T-cell (primary cell): ENCODE measurements at places on chromosomes 16 and 17.

GRCh38 chr17:27266228-27266627 is 27.7 kb upstream of the WSB1 start:
- DNase-seq: no peak

GRCh38 chr17:41018541-41018940 is 8.5 kb downstream of the KRTAP1-5 start:
- DNase-seq: no peak

GRCh38 chr17:62621223-62621622 is 6.2 kb upstream of the MRC2 start:
- no peak for DNase-seq

- no peak for DNase-seq
These were observed 75.9 kb downstream of the CES1 start for GRCh38 chr16:55756963-55757362.

GRCh38 chr16:63943566-63943965 is 1178.3 kb downstream of the CDH11 start:
- DNase-seq: no peak

DNA sequence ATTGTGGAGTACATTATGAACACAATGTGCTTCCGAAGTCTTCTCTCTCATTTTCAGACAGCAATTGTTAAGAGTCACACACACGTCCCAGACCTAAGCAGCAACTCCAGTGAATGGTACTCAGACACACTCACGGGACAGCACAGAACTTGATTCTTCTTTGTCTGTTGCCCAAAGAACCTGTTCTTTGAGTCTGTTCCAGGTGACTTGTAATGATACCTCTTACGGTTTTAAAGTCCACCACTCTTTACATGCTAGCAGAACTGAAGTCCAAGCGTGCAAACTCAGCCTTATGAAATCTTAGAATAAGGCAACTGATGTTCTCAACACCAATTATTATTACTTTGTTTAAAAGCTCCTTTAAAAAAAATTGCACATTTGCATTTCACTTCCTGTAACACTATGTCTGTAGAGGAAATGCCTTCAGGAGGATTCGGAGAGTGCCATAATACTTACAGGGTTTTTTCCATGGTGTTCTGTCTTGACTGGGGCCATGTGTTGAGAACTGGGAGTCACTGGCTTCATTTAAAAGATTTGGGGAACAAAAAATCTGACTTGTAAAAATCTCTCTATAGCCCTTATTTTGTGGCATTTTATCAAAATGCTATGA is 48.1 kb downstream of the MARF1 start:
- no peak for DNase-seq

GRCh38 chr16:4556112-4556511 is at the start of gene C16orf96:
C16orf96 (plus strand) TSS chr16:4556340; CDS start chr16:4556490, 150 bp downstream.
- DNase-seq: no peak

GRCh38 chr17:65794572-65794971 is 233.1 kb upstream of the AXIN2 start:
- no peak for DNase-seq

DNA sequence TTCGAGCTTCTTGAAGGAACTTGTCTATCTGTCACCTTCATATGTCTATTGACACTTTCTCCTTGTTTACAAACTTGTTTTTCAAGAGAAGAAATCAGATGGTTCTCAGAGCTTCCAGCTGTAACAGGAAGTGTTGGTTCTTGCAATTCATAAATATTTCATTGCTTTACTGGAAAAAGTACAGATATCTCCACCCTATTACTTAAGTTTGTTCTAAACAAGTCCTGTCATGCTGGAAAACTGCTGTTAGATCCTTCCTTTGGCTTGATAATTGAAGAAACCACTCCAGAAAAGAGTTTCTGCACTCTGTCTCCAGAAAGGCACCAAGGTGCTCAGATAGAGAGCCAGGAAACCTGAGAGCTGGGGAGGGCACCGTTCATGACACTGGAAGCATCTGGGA is 181.6 kb downstream of the DNAH9 start:
- no peak for DNase-seq

GRCh38 chr17:37521821-37522220 is 32.1 kb downstream of the DUSP14 start:
- DNase-seq: no peak

GRCh38 chr17:47204722-47205418 is 4.3 kb upstream of the MYL4 start:
- DNase-seq: peak; percentile 62

- no peak for DNase-seq
These were observed 199.1 kb downstream of the KATNIP start for GRCh38 chr16:27748868-27749546.

- no peak for DNase-seq
These were observed 51.9 kb downstream of the SHCBP1 start for GRCh38 chr16:46569231-46569735.

GRCh38 chr16:49148410-49148809 is 133.2 kb downstream of the CBLN1 start:
- DNase-seq: no peak

- DNase-seq: no peak
These were observed 28.5 kb downstream of the CRLF3 start for GRCh38 chr17:30796016-30796415.

- DNase-seq: no peak
These were observed 9.2 kb downstream of the KDM6B start for GRCh38 chr17:7843257-7843535.

DNA sequence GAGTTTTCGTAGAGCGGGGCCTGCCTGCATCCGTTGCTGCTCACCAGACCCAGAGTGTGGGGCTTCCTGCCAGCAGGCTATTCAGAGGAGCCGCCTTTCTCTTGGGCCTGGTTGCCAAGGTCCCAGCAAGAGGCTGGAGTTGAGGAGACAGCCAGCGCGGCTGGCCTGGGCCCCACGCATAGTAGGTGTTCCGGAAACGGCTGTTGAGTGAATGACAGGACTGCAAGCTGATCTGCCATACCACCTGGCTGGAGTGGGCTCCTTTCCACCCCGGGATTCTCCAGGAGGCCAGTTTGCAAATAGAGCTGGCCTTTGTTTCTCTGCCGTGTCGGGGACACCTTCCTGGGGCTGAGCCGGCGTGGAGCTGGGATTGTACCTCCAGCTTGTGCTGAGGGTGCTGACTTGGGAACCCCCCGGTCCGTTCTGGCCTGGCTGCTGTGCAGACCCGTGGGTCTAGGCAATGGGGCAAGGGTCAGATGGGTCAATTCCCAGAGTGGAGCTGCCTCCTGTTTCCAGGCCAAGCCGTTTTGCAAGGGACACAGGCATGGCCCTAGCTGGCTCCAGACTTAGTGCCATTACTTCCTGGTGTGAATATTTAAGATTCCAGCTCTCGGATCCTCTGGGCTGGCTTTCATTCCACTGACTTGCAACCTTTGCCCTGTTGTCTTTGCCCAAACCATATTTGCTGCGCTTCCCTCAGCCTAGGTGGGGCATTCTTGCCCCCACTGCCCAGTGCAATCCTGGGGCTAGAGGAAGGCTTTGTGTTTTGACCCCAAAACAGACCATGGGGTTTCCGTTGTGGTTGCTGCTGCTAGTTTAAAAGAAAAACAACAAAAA is 68.8 kb downstream of the CMIP start:
- DNase-seq: no peak

DNA sequence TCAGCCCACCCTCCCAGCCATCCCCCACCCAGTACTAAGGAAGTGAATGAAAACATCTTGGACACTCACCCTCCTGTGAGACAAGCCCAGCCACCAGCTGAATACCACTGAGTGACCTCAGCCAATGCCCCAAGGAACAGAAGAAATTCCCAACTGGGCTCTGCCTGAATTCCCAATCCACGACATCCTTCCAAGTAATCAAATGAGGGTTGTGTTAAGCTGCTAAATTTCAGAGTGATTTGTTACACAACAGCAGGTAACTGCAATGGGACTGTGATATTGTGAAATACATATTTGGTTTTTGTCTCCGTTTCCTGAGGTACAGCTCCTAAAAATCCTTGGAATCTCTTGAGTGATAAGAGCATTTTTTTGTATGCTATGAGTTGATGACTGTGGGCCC is 578.7 kb upstream of the CDH11 start:
- DNase-seq: no peak

DNA sequence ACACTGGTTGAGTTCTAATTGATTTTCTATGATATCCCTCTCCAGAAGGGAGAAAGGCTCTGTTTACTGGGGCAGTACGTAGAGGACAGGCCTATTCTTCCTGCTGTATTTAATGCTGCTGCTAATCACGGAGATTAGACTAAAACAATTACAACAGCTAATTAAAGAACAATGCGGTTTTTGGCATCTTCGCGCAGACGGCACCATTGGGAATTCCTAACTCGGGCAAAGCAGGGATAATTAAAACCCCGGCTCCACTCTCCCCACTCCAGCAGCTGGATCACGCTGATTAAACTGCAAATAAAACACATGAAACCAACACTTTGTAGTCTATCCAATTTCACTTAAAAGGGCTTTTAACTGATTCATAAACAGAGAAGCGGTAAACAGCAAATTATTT is 147.6 kb downstream of the XYLT1 start:
- no peak for DNase-seq

GRCh38 chr16:72938795-72939164 is 109.1 kb downstream of the ZFHX3 start:
- DNase-seq: no peak

DNA sequence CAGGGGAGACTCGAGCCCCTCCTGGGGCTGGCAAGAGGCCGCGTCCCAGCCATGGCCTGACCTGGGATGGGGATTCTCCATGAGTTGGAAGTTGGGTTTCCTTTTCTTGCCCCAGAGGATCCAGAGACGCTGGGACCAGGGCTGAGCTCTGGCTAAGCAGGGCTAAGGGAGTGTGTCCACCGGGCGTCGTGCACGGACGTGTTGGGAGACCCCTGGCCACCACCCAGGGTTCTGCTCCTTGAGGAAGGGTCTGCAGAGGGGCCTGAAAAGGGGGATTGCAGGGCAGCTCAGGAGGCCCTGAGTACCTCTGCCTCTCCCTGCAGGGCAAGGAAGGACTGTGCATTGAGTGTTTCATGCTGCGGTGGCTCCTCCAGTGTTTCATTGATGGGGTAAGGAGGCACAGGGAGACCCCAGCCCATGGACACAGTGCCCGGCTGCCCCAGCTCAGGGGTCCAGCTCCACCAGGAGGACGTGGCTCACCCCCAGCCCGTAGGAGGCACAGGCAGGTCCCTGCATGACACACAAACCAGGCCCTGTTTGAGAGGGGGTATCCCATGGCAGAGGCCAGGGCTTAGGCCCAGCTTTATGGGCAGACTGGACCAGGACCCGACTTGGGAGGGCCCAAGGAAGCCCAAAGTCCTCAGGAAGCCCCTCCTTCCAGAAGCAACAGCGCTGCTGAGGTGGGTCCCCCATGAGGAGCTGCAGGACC is 47.5 kb downstream of the USP22 start:
- DNase-seq: no peak

DNA sequence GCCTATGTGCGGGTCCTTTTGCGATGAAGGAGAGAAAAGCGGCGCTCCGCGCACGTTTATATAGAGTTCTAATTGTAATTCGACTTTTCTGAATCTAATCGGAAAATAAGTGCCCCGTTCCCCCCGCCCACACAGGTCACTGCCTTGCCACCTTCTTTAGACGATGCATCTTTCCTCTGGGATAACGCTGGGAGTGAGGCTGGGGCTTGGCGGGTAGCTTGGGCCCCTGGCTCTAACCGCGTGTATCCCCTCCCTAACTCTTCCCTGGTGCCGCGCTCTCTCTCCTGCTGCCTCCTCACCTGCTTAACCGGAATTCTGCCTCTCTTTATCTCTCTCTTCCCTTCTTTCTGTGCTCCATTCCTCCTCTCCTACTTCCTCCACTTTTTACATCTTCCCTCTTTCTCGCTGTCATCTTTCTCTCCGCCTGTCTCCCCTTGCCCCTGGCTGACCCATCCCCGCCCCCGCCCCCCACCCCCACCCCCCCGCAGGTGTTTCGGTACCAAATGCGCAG is 2.6 kb downstream of the LHX1 start:
- no peak for DNase-seq

DNA sequence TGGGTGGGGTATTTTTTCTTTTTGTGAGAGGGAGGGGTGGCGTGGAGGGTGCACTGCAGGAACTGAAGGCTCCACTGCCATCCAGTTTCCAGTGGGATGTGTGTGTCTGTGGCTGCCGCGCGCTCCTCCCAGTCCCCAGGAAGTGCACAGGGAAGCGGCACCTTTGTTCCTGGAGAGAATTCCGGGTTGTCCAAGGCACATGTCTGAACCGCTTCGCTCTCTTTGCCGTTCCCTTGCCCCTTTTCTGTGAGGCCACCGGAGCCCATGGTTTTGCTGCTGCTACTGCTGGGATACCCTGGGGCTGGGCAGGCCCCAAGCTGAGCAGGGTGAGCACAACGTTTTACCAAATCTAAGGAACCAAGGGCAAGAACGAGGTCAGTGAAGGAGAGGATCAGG is 19.5 kb downstream of the ACSF3 start:
- no peak for DNase-seq

GRCh38 chr16:77064037-77064436 is 127.0 kb upstream of the MON1B start:
- no peak for DNase-seq
